ENCODE measurements at places on chromosomes 3 and 15. TPM values are rescaled to one million over a fixed set of nuclear protein-coding genes. Genes with fewer than 3 reads are reported as not detected.

RASGRP1 gene
- total RNA-seq: 0.52 TPM

CCDC80 gene
- 48.7 TPM for total RNA-seq

SERPINI2 gene
- not detected for total RNA-seq

TMEM212 gene
- not detected for total RNA-seq

COL6A5 gene
- not detected for total RNA-seq

CCR5 gene
- total RNA-seq: not detected

PRSS50 gene
- not detected for total RNA-seq

CCDC71 gene
- 47.1 TPM for total RNA-seq

KBTBD13 gene
- total RNA-seq: 0.13 TPM

ARHGEF3 gene
- 5.7 TPM for total RNA-seq

AMIGO3 gene
- 0.24 TPM for total RNA-seq

TMEM158 gene
- total RNA-seq: 25.3 TPM

SLC38A3 gene
- 0.40 TPM for total RNA-seq

STRIT1 gene
- total RNA-seq: not detected

ZNF620 gene
- 2.6 TPM for total RNA-seq

NT5DC2 gene
- 290 TPM for total RNA-seq
